ENCODE measurements at places on chromosomes 3 and 15.

DNA sequence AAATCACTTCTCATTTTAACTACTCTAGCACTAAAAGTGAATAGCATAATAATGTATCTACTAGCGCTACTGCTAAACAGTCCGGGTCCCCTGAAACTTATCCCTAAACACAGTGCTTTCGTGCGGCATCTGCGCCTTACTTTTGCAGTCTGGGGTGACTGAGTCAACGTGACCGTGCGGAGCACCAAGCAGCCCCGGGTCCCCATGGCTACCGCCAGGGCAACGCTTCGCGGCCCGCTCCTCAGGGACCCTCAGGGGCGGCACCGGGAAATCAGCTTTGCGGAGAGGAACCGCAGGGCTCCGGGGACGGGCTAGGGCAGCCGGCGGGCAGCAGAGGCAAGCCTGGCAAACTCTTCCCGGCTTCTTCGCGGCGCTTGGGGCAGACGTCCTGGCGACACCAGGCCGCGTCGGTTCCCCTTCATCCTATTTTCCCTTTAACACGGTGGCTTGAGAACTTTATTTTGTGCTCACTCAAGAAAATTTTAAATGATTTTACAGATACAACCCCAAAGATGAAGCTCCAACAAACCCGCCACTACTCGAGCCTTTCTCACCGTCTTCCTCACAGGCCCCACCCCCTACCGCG is 757 bp upstream of the DIPK2A start:
- no peak for DNase-seq

DNA sequence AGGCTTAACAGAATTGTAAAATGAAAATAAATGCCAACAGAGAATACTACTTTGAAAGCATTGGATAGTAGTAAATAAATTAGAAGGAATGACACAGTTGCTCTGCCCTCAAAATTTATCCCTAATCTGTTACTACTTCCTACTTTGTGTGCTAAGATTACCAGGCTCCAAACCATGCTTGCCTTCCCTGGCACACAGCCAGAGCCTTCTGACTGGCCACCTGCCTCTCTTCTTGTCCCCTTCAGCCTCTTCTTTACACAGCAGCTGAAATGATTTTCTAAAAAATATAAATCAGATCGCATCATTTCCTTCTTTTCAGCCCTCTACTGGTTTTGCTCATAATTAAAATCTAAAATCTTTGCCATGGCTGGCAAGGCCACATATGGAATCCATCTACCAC is 334.1 kb downstream of the FHIT start:
- no peak for DNase-seq

DNA sequence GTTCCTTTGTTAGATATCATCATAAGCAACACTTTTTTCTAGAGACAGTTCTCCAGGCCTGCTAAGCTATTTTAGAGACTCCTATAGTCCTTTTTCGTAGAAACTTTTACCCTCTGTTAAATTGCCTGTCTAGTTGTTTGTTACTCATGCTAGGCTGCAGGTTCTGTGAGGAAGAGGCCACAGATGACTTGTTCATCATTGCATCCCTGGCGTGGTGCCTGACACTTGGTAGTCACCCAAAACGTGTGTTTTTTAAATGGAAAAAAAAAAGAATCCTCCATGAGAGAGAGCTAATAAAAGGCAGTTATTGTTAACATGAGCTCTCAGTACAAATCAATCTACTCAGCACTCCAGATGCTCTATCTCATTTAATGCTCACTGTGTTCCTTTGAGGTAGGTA is 35.1 kb downstream of the CCDC54 start:
- DNase-seq, result no peak

GRCh38 chr3:41118461-41119390 is 80.6 kb upstream of the CTNNB1 start:
- DNase-seq, result no peak

- peak; percentile 95 for DNase-seq
Observed at GRCh38 chr3:99638167-99638948, at the start of gene COL8A1. Gene COL8A1, plus strand, starts transcription at chr3:99638594. Its CDS starts 152,089 bp downstream, at chr3:99790683.

DNA sequence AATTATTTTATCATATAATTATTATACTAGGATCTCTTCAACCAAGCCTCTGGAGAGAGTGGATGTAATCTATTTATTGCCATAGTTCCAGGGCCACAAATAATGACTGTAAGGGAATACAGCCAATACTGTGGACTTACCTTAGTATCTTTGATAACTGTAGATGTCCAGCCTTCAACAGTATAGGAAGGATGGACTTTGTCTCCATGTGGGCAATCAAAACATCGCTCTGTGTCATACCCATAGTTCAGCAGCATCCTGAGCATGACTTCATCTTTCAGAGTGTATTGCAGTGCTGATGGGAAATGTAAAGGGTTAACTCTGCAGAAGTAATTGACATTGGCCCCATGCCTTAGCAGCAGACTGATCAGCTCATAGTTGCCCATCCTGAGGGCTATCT is 14.2 kb downstream of the ASB14 start:
- DNase-seq, result no peak

DNA sequence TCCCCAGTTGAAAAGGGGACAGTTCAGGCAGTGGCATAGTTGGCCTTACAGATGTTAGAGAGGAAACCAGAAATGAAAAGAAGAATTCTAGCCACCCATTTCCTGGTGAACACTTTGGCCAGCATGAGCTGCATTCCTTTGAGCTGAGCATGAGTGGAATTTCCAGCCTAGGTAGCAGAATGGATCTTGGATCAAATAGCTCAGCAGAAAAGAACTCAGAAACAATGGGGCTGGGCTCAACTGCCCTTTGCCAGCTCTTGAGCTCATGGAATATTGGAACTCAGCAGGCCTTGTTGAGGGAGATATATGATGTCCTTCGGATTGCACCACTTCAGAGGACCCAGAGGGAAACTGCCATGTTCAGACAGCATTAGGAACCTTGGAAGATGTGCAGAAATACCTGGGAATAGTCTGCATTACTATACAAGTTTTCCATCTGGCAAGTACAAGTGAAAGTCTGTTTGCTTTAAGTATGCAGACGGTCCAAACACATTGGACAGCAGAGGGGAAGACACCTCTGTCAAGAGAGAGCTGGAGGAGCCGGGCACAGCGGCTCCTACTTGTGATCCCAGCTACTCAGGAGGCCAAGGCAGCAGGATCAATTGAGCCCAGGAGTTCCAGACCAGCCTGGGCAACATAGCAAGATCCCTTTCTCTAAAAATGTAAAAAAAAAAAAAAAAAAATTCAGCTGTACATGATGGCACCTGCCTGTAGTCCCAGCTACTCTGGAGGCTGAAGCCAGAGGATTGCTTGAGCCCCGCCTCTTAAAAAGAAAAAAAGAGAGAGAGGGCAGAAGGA is 3.1 kb upstream of the CDV3 start:
- peak; percentile 95 for DNase-seq

DNA sequence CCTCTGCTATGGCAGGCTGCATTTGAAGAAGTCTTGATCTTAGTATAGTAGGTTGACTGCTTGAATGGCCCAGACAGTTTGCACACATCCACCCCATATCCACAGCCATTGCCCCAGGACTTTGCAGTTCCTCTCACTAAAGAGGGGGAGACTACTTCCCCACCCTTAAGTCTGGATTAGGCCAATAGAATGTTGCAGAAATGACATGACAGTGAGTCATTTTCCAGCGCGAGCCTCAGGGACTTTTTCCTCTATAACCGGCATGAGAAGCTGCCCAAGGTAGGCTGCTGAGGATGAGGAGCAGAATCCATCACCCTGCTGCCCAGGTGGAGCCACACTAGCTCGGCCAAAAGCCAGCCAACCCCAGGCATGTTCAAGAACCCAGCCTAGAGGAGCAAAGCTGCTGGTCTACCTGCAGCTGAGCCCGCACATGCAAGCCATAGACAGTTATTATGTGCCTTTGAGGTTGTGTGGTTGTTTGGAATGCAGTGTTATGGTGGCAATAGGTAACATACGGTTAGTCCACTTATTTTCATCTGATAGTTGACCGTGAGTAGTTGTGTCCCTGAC is 113.9 kb downstream of the TLE3 start:
- peak; percentile 33 for DNase-seq

DNA sequence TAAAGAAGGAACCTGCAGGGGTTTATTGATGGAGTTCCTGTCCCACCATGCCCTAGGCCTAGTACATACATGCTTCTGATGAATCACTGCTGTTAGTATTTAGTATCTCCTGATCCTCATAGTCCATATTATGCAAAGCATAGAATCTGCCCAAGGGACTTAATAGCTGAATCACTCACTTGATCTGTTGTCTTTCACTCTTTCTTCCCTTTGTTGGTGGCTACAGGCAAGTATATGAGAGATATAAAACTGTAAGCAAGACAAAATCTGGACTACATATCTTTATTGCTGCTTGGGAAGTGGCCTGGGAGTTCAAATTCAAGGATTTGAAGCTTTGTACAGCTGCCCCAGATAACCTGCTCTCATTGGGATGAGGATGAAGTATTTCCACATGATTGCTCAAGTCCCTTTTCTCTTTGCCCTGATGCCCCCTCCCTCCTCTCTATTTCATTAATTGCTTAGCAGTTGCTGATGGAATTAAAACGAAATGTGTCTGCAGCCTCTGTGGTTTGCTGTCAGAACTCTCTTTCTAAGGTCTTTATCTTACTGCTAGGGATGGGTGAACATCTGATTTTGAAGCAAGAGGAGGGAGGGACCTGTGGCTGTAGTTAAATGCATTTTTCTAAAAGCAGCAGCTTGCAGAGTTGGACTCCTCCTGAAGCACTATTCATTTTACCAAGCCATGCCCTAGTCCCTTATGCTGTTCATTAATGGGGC is 114.1 kb downstream of the ZNF609 start:
- DNase-seq, result peak; percentile 14

DNA sequence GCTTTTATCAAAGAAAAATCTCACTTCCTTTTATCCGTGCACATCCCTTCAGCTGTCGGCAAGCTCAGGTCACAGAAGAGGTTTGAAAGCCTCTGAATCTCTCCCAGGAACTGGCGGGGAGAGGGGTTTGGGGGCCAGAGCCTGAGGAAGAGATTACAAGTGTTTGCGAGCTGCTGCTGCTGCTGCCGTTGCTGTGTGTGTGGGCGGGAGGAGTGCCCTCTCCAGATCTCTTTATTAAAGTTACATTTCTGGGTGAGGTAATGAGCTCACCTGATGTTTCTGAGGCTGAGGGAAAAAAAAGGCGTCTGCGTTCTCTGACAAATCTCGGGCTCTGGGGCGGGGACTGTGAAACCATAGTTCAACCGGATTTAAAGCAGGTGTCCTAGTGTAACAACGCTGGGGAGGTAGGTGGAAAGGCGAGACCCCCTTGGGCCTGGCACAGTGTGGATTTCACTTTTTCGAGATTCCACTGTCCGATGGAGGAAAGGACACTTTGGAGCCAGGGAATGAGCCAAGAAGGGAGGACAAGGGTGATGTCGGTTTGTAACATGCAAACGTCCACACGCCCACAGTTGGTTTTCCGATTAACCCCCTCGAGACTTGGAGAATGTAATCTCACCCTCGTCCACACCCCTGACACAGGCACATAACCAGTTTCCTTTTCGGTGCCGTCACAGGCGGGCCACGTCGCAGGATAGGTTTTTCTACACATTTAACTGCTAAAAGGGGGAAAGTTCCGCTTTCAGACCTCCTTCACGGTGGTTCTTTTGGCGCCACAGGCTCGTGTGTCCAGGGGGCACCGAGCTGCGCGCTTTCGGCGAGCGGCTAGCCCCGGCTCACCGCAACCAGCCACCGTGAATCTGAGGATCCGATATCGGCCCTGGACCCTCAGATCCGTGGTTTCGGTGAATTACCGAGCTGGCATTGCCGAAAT is 2.1 kb downstream of the ALCAM start:
- peak; percentile 72 for DNase-seq

DNA sequence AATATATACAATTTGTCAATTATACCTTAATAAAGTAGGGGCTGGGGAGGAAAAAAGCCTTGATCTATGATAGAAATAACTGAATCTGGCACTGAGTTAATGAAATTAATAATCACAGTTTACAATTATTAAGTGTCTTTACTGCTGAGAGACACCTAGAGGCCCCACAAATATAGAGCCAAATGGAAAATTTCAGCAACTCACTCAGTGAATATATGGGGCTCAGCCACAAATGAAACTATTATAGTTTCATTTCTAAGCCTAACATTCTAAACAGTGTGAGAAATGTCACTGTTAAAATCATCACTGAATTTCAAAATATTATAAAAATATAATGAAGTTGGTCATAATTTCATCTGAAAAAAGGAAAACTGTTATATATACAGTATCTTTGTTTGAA is 40.3 kb downstream of the GNB4 start:
- no peak for DNase-seq

- DNase-seq, result peak; percentile 95
Observed at GRCh38 chr3:40524568-40525285, at the start of gene ZNF621. Gene ZNF621, plus strand, starts transcription at chr3:40524960. Its CDS starts 881 bp downstream, at chr3:40525841.

DNA sequence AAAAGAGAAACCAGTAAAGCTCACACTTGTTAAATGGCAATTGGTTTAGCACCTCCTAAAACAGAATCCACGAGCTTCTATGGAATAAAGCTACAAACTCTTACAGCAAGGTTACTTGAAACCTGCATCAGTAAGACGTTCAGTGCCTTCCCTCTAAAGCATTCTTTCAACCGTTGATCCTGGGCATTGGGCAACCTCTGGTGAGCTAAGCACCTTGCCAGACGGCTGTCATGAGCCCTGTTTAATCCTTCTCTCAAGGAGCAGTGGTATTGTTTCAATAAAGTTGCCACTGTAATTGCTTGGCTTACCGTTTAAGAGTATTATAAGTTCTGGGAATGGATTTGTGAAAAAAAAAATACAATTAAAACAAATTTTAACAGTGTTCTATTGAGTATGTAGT is 75.0 kb downstream of the COL8A1 start:
- DNase-seq, result no peak

- DNase-seq, result no peak
Observed at GRCh38 chr3:42710323-42711021, 7.9 kb upstream of the HHATL start.

DNA sequence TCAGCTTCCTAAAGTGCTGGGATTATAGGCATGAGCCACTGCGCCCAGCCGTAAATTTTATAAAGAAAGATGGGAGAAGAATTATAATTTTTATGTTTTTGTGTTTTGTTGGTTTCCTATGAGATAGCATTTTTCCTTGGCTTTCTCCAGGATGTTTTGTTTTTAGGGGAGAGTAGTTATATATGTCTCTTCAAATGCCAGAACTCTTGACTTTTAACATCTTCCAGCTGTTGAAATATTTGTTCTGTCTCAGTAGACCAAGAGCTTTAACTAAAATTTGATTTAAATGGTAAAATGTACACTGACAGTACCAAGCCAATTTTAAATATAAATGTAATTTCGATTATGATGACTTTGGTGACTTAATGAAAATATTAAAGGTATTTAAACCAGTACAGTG is 96.8 kb downstream of the DHX36 start:
- no peak for DNase-seq

- DNase-seq, result no peak
Observed at GRCh38 chr3:193346259-193346658, 32.3 kb downstream of the ATP13A5 start.
